ENCODE measurements at places on chromosomes 2 and 18. TPM values are rescaled to one million over a fixed set of nuclear protein-coding genes. Genes with fewer than 3 reads are reported as not detected.

The CKAP2L gene
- total RNA-seq: 2.7 TPM

DNA sequence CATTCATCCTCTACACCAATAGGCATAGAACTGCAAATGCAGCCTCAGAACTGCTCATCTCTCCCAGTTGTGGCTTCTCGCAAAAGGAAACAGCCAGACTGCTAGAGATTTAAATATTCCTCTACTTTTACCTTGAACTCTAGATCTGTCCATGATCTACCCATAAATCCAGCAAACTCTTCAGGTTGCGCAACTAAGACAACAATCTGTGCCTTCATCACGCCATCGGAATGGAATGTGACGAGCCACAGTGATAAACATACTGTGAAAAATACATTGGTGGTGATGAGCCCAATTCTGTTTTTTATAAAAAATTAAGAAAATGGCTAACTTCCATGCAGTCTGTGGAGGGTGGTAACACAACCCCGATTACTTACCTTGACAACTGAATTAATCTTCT is 626.7 kb downstream of the LRRTM4 start:
- no peak for DNase-seq

DNA sequence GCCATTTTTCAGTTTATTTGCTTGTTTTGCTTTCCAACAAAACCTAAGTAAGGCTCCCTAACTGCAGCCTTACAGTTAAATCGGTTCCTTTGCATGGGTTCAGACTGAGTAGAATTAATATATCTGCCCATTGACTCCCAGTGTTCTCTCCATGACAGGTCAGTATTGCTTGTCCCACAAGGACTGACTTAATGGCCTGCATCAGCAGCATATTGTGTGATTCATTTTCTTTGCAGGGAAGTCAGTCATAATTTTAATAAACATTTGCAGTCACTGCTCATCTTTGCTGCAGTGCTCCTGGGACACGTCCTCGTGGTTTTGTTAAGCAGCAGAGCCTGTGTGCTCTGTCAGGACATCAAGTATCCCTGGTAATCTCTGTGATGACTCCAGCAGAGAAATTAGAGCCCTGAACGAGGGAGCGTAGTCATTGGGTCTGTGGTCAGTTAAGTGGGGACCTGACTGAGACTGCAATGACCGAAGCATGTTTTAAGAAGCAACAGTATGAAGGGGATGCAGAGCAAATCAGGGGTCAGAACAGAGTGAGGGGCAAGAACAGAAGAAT is 93.3 kb downstream of the CDH20 start:
- no peak for DNase-seq

The SRD5A2 gene
- total RNA-seq: not detected

The EFEMP1 gene
- 34.9 TPM for total RNA-seq

DNA sequence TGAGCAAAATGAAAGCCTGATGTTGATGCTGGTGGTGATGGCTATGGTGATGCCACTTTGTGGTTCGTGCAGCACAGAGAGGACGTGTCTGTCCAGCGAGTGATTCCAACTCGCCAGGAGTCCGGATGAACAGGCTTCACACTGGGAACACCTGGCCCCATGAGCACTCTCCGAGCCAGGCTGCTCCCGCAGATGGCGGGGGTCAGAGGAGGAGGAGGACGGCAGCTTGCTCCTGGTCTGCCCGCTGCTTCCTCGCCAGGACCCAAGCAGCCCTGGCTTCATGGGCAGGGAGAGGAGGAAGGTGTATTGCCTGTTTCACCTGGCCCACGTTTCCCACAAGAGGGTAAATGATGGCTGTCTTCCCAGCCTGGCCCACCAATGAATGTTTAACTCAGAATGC is 121.6 kb downstream of the MTCL1 start:
- DNase-seq: no peak

DNA sequence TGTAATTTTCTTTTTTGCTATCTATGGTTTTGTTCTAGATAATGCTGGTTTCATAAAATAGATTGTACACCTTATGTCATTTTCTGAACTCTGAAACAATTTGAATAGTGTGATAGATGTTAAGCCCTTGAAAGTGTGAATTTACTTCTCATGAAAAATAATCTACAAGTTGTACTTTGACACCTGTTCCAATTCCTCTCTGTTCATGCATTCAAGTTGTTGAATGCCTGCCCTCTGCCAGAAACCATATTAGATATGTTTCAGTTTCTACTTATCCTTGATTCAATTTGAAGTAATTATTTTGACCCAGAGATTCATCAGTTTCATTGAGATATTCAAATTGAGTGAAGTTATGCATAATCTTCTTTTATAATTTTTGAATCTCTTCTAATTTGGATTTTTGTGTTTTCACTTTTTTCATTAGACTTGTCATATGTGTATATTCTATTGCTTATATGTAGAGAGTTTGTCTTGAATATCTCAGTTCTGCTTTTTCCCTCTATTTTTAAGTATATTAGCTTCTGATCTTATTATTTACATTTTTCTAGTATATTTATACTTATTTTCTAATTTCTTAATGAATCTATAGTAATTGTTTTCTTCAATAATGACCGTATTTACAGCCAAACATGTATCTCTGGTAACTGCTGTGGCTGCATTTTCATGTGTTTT is 143.3 kb upstream of the TACR1 start:
- DNase-seq: no peak

DNA sequence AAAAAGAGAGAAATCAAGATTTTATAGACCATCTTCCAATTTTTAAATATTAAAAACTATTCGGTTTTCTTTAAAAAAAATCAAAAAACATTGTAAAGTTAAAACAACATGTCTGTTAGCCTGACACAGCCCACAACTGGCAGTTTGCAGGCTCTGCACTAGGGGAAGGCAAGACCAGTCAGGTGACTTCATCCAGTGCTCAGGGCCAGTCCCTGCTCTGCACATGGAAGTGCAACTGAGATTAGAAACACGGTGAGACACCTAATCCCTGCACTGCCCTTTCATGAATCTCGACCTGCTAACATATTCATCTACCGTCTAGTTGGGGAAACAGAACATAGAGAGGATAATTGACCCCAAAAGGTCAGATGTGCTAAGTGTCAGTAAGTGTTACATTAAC is 135.2 kb downstream of the BARD1 start:
- no peak for DNase-seq

DNA sequence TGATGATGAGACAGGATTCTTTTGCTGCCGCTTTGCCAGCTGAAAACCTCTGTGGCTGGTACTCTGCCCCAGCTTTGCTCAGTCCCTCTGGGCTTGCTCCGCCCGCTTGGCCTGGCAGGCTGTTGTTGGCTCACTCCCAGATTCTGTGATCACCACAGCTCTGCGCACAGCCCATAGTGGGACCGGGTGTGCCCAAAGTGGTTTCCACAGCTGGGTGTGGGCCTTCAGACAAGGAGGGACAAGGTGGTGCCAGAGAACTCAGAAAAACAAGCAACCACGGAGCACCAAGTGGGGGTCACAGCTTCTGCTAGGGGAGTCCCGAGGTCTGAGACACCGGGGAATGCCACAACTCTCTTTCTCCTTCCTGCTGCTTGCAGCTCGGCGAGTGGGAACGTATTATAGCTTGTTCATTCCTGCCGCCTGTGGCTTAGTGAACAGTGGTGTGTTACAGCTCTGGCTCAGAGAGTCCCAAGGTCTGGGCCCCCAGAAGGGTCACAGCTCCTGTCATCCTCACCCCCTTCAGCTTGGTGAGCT is 9.2 kb upstream of the KYNU start:
- DNase-seq: peak; percentile 77

GRCh38 chr2:170530803-170531564 is 184.2 kb upstream of the SP5 start:
- DNase-seq: no peak

- DNase-seq: no peak
These were observed 120.1 kb upstream of the SLC1A4 start for GRCh38 chr2:64869126-64869525.

DNA sequence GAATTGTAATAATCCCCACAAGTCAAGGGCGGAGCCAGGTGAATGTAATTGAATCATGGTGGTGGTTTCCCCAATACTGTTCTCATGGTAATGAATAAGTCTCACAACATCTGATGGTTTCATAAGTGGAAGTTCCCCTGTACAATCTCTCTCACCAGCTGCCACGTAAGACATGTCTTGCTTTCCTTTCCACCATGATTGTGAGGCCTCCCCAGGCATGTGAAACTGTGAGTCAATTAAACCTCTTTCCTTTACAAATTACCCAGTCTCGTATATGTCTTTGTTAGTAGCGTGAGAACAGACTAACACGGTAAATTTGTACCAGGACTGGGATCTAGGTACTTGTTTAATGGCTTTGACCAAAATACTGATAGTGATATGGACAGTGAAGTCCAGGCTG is 744.3 kb upstream of the REG3G start:
- DNase-seq: no peak

DNA sequence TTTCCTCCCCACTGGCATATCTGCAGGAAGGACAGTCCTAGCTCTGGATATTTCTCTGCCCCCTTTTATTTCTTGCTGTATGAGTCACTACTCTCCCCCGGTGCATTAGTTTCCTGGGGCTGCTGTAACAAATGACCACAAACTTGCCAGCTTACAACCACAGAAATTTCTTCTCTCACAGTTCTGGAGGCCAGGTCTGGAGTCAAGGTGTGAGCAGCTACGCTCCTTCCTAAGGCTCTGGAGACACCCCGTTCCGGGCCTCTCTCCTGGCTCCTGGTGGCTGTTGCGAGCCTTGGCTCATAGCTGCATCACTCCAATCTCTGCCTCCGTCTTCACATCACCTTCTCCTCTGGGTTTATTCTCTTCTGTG is 34.1 kb downstream of the PTPRM start:
- DNase-seq: no peak

- DNase-seq: peak; percentile 82
These were observed 42.6 kb upstream of the EDAR start for GRCh38 chr2:109031476-109032228.

DNA sequence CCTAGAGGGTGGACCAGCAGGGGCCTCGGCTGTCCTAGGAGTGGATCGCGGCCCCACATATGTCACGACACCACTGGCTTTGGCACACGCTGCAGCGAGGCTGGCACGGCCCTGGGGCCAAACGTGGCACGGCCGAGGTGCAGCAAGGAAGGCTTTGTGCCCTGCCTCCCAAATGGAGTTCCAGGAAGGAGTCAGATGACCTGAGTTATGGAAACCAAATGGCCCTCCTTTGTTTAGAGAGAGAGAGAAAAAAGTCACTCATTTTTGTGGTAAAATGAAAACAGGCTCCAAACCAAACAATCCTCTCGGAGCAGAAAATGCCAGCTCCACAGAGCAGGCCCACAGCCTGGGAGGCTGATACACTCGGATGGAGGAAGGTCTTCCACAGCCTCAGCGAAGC is 105.6 kb downstream of the ANTXR1 start:
- DNase-seq: no peak

- DNase-seq: no peak
These were observed 114.3 kb upstream of the MGAT5 start for GRCh38 chr2:134139611-134140010.

The MAP3K19 gene
- 1.1 TPM for total RNA-seq

- no peak for DNase-seq
These were observed 604 bp downstream of the RALBP1 start for GRCh38 chr18:9475643-9476591.

DNA sequence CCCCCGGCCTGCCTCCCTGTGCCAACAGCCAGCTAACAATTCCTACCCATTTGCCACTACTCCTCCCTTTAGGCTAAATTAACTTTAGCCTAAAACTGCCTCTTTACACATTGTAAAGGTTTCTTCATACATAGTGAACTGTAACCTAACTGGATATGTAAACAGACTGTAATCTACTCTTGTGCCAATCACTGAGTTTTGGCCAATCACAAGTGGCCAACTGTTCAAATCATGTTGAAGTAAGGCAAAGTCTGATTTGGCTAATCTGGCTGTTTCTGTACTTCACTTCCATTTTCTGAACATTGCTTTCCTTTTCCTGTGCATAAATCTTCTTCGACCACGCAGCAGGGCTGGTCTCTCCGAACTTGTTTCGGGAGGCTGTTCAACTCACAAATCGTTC is 103.6 kb upstream of the LYPD6 start:
- DNase-seq: peak; percentile 17

DNA sequence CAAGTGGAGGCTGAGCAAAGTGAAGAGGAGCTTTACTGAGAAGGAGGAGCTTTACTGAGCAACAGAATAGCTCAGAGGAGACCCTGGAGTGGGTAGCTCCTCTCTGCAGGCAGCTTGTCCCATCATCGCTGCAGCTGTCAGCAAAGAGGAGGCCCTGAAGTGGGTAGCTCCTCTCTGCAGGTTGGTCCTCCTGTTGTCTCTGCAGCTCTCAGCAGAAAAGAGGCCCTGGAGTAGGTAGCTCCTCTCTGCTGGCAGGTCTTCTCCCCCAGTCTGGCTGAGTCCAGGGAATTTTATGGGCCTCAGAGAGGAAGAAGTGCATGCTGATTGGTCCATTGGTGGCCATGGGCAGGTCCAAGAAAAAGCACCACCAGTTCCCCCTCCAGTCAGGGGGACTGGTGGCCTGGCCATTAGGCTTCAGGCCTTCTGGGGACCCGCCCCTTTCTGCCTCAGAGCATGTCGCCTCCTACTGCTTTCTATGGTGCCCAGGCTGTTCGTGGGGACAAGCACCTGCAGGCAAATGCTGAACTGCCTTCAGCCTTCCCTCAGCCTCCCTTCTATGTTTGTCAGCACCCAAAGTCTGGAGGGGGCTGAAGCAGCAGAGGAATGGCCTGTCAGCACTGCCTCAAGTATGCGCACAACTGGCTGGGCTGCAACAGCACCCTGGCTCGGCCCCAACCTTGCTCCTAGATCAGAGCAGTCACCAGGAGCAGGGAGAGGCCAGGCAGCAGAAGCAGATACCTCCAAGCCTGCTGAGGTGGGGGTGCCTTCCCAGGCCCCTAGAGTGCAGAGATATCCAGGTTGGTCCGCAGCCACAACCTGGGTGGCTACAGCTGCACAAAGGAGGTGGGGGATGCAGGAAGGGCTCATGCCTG is 5.9 kb downstream of the ZSCAN30 start:
- no peak for DNase-seq

DNA sequence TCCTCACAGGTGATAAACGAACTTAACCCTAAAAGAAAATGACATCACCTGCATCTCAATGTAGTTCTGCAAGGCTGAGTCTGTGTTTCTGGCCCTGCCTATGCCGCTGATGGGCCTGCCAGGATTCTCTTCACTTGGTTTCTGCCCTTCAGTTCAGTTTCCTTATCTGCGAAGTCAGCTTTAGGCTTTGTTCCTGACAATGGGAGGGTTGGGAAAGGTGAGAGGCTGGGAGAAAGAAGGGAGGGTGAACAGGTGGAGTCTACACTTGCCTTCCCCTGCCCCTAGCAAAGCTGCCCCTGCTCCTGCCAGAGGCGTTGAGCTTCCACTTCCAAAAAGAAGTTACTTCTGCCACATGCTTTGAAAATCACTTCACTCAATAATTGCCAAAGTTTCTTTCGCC is 124.0 kb upstream of the APCDD1 start:
- no peak for DNase-seq

The CD8A gene
- total RNA-seq: 24.9 TPM

The CYTIP gene
- 24.8 TPM for total RNA-seq

The SAG gene
- not detected for total RNA-seq

GRCh38 chr18:80157708-80158343 is 48.8 kb downstream of the ADNP2 start:
- peak; percentile 86 for DNase-seq

- no peak for DNase-seq
These were observed 35.4 kb upstream of the CCDC93 start for GRCh38 chr2:118049140-118049815.

- no peak for DNase-seq
These were observed 1.3 kb upstream of the ODC1 start for GRCh38 chr2:10449486-10449831.

Measured in stomach (tissue), 19 donors.